ENCODE measurements at places on chromosomes 2 and 18.
A peak's percentile ranks its signal among the peaks of the same experiment; 100 is the strongest.

- no peak for DNase-seq
Observed at GRCh38 chr2:77566582-77566981, 44.4 kb upstream of the LRRTM4 start.

DNA sequence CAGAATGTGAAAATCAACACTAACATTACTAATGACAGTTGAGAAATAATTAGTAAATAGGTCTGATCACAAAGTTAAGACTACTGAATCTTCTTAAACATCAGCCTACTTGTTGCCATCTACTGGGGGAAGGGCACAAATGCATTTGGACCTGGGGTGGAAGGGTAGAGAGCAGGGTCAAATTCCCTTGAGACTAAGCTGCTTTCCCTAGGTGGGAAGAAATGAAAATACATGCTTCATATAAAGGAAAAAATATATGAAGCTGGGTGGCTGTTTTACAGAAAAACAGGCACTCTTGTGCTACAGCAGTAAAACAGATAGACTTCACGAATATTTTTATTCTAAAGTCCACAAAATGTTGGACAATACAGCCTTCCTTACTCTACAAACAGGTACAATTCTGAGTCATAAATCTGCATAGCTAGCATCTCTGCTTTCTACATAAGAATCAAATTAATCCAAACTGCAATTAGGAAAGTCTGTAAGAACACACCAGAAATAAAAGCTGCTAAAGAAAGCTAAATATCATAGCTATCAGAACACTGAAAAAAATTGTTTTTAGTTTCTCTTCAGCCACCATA, 10.9 kb downstream of the TRIP12 start:
- no peak for DNase-seq

DNA sequence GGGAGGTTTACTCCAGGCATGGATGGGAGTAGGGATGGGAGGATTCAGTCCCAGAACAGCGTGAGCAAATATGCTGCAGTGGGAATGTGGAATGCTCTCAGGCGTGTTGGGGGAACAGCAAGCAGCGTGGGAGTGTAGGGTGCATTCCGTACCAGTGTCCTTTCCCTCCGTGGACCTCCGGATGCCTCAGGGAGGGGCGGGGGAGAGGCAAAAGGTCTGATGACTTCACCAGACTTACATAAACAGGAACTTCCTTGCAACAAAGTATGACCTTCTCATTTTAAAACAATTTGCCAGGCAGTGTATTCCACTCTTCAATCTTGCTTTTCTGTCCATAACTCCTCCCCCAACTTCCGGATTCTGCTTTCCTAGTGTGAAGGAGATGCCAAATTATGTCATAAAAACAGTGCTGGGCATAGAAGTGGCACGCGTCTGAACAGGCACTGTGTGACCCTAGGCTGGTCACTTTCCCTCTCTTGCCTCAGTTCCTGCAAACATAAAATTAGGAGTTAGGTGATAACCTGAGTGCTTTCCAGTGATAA, 36.9 kb downstream of the RPL37A start:
- peak; percentile 76 for DNase-seq

- DNase-seq = no peak
Observed at GRCh38 chr18:79106084-79106483, 36.9 kb downstream of the ATP9B start.

DNA sequence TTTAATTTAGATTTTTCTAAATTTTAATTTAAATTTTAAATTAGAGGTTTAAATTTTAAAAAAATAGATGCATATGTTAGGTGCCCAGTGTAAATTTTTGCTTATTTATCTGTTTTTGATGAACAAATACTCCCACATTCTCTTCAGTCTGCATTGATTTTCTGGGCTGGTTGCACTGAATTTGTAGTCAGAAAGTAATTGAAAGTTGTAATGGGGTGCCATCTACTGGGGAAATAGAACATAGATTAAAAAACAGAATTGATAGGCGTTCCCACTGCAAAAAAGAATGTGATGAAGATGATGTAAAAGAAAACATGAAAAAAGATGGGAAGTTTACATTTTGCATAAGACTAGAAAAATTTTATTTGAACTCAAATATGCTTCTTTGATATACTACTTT, 51.7 kb upstream of the CCDC85A start:
- DNase-seq = no peak

DNA sequence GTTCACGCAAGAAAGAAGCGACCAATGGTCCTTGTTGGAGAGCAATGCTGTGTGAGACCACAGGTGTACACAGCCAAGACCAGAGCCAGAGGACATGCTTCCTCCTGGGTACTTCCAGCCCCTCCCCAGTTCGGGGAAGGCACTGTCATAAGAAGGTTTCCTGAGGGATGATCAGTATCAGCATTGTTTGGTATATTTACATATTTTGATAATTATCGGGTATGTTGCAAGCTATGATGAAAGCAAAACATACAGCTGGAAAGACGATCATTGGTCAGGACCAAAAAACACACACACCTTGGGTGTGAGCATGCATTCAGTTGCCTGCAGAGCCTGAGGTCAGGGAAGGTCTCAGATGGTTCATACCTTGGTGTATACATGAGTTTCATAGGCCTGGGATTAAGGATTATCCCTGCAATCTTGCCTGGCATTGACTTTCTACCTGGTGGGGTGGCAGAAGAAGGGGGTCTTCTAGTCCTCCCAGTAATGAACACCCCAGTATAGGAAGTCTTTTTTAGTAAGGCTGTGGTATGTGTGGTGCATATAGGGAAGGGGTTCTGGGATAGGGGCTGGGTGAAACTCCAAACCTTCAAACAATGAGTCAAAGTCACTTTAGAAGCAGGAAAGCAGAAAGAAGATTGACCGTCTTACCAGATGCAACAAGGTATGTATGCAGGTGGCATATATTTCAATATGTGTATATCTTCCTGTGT, 2.9 kb downstream of the SERPINB2 start:
- no peak for DNase-seq

DNA sequence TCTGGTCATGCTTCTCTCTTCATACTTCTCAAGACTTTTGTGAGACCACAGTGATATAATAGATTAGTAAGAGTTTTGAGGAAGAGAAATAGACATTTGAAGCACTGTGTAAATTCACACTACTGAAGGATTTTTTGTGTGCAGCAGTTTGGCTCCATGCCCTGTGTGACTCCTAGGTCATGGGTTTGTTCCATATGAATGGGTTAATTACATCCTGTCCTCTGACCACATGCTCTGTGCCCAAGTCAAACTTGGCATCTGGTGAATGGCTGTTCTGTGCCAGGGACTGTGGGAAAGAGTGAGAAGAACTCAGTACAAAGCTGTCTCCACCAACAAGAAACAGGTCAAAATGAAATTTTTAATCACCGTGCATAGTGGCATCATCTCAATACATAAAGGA, 304.0 kb downstream of the LNPK start:
- DNase-seq = no peak

DNA sequence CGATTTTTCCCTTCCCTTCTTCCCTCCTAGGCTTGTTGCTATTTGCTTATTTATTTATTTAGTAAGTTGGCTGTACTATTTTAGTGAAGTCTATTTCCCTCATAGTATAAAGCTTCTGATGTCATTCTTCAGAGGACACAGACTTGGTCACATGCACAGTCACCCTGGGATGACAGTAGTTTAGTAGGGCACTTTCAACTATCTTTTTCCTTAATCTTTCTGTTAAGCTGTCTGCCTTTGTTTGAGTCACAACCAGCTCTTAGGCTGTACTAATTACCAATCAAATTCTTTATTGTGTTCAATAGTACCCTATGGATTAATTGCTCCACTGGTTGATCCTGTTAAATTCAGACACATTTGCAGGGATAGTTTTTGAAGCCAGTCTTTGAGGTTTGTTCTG, 26.9 kb upstream of the RAB31 start:
- DNase-seq = no peak

DNA sequence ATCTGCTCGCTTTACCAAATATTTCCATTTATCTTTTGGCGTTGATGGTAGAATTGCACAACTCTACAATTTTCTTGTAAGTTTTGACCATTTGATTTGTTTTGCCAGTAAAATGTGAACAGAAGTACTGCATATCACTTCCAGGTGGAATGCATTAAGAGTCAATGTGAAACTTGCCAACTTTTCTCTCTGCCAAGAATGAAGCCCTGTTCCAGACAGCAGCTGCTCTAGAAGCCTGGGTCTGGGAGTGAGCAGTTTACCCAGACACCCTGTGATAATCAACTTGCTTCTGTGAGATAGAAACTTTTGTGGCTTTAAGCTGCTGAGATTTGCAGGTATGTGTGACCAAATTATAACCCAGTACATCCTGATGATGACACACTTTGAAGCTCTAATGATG, 115.9 kb upstream of the SYT4 start:
- DNase-seq = no peak

DNA sequence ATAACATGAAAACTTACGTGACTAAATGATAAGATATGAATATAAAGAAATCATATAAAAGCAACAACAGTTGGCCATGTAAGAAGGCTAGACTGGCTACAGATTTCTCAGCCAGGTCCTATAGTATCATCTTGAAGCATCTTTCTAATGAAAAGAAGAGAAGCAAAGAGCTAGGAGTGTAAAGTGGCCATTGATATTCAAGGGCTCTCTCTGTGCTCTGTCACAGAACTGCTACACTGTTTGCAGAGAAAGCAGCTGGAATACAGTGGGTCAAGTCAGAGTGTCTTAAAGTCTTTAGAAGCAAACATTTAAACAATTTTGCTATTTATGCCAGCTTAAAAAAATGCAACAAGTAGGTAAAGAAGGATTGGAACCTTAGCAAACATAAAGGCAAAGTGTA, 118.8 kb downstream of the SCN9A start:
- no peak for DNase-seq

DNA sequence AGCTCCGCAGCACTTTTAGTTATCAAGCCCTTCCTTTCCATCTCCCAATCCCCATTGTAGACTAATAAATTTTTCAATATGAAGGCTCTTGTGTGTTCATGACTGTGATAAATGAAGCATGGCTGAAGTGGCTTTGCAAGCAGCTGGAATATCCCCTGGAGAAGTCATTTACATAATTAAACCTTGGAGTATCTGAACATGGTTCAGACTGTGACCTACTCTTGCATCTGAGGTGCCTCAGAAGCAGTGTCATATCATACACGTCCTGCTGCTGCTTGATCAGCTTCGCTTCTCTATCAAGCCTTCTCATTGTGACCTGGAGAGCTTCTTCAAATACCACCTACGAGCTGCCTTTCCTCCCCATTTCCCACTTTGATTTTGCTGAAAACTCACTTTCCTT, 48.4 kb upstream of the ZNF397 start:
- DNase-seq = no peak

GRCh38 chr2:120737340-120738101, 1.9 kb downstream of the GLI2 start:
- DNase-seq = peak; percentile 50

- no peak for DNase-seq
Observed at GRCh38 chr18:48944634-48945033, 6.1 kb downstream of the SMAD7 start.

GRCh38 chr2:223674998-223675609, 72.9 kb upstream of the SCG2 start:
- DNase-seq = no peak

DNA sequence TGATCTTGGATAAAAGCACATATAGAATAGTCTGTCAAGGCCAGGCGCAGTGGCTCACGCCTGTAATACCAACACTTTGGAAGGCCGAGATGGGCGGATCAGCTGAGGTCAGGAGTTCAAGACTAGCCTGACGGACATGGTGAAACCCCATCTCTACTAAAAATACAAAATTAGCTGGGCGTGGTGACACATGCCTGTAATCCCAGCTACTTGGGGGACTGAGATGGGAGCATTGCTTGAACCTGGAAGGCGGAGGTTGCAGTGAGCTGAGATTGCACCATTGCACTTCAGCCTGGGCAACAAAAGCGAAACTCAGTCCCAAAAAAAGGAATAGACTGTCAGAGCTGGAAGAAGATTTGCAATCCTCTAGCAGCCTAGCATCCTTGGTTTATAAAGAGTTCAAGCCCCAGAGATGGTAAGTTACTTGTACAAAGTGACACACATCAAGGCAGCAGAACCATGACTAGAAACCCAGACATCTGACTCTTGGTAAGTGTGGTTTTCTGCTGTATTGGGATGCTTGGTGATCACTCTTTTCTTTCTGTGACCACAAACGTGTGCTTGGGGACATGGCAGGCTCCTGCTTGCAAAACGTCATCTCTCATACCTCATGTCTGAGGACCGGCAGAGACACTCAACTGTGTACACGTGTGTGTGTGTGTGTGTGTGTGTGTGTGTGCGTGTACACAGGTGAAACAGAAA, 69.0 kb downstream of the OSBPL6 start:
- no peak for DNase-seq

GRCh38 chr2:64581018-64581417, 56.9 kb downstream of the AFTPH start:
- no peak for DNase-seq

DNA sequence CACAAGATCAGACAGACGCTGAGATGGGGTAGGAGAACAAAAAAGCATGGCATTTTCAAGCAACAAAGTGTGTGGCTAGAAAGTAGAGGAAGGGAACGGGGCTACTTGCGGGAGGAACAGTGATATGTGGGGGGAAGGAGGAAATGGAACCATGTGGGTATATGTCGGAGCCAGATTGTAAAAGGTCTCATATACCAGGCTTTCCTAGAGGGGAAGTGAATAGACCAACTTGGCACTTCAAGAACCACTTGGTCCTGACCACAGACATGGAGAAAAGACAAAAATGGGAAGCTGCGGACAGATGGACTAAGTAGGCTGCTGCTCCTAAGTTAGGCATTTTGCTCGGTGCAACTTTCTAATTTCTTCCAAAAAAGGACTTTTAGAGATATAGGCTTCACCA, 196.0 kb downstream of the DCC start:
- no peak for DNase-seq

Measured in right atrium auricular region (tissue), 2 donors.